Astrocyte of the spinal cord (primary cell): ENCODE measurements at places on chromosomes 1 and 21.

DNA sequence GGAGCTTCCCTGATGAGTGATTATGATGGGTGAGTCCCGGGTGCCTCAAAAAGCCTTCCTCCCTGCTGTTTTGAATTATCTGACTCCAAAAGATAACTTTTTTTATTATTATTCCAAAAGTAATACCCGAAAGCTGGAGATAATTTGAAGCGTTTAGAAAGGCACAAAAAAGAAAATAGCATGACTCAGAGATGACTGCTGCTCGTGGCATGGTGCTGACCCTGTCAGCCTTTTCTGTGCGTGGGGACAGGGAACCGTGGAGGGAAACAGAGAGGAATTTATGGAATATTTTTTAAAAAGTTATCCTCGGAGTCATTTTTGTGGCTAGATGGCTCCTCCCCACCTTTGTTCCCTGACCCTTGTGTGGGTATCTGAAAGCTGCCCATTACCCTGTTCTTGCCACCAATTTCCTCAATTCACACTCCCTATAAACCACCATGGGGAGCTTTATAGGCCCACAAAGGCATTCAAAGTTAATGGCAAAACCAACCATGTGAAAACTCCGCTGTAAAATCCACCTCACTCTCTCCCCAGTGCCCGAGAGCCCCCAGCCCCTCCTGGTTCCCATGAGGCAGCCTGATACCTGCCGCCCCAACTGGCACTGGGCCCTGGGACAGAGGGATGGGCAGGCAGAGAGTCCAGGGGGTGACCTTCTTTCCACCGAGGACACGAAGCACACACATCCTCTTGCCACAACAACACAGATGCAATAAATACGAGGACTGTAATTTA is 37.5 kb downstream of the IGSF21 start:
- no peak for DNase-seq

- no peak for DNase-seq
Measured at GRCh38 chr1:171877701-171878100, 36.4 kb downstream of the DNM3 start.

- no peak for DNase-seq
Measured at GRCh38 chr1:244557565-244557964, 95.4 kb upstream of the DESI2 start.

GRCh38 chr1:150083907-150084306 is 16.3 kb downstream of the VPS45 start:
- no peak for DNase-seq

- no peak for DNase-seq
Measured at GRCh38 chr21:18191139-18191538, 53.5 kb upstream of the CHODL start.

DNA sequence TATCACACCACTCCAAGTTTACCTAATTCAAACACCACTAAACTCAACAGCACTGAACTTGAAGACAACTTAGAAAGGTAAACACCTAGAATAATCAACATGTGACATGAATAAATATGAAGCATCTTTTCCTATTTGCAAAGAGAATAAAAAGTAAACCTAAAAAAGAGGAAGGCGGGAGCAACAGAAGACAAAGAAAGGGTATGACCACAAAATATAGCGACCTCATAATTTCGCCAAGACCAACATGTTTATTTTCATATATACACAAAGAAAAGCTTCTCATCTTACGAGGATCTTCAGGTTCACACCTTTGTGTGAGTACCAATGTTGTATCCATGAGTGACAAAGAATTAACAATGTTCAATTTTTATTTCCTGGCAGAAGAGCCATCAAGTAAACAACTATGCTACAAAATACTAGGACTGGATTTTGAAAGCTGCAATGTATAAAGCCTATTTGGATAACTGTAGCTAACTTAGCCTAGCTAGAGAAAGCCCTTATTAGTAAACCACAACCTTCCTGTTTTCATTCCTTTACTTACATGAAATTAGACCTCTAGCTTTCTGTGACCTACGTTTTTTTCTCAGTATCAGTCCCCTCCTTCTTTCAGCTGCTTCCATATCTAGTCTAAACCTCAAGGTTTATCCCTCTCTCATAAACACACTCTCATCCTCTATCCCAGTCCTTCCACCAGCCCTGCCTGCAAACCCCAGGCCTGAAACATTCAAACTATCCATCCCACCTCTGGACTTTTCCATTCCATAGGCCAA is 21.3 kb upstream of the PHTF1 start:
- peak; percentile 24 for DNase-seq

DNA sequence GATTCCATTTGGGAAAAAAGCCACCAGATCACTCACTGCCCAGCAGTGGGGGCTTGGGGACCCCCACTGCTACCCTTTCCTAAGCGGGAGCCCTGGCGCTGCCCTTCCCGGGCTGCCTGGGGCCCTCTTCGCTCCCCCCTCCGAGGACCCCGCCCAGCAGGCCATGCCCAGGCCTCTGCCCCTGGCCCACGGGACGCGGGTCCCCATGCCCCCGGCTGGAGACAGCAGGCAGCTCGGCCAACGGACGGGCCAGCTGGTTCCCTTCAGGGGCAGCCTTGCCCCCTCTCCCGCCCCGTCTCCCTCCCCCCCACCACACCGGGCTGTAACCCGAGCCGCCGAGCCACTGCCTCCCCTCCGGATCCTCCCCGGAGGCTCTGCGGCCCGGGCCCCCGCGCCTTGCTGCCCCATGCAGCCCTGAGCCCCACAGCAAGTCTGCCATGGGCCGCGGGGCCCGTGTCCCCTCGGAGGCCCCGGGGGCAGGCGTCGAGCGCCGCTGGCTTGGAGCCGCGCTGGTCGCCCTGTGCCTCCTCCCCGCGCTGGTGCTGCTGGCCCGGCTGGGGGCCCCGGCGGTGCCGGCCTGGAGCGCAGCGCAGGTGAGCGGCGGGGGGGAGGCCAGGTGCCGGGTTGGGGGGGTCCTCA is at the start of gene MMP23B:
TSS of gene MMP23B (plus strand) at position 392 of the 639 bp plus-strand sequence. CDS start at position 438, 46 bp downstream.
- DNase-seq, result no peak

DNA sequence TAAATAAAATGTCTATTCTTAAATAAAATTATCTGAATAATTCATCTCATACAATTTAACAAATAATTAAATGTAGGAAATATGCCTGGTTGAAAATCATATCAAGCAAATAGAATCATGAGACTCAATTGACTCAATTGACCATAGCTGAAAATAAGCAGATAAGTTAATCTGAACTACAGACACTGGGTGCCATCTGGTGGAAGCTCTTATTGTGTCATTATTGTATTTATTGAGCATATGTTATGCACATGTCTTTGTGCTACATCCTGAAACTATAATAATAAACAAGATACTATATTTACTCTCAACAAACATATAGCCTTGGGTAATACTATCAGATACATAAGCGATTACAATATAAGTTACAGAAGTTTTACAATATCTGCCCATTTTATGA is 41.0 kb downstream of the BRINP3 start:
- DNase-seq, result peak; percentile 56

GRCh38 chr1:84254703-84255238 is 46.7 kb upstream of the SAMD13 start:
- DNase-seq, result no peak

- DNase-seq, result no peak
Measured at GRCh38 chr1:185990565-185990964, 256.4 kb downstream of the HMCN1 start.

- peak; percentile 34 for DNase-seq
Measured at GRCh38 chr1:83900524-83900923, 98.4 kb downstream of the TTLL7 start.

DNA sequence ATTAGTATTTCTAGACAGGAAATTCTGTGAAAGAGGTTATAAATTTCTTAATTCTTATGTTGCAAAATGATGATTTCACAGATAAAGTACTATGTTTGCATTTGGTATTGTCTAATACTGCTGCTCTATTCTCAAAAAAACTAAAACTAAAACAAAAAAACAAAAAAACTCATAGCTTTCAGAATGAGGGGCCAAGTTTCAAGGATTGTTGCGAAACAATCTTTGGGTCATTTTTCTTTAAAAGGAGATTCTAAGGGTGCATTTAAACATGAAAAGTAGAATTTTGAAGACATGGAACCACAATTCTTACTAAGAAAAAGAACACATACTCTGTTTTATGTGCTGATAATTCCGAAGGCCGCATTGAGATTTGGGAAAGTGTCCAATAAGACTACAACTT is 645.1 kb downstream of the ADGRL2 start:
- DNase-seq, result no peak

DNA sequence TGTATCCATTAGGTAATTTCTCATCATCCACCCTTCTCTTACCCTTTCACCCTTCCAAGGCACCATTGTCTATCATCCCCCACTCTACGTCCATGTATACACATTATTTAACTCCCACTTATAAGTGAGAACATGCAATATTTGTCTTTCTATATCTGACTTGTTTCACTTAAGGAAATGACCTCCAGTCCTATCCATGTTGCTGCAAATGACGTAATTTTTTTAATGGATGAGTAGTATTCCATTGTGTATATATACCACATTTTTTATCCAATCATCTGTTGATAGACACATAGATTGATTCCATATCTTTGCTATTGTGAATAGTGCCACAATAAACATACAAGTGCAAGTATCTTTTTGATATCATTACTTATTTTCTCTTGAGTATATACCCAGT is 322.9 kb upstream of the CXADR start:
- DNase-seq, result no peak

DNA sequence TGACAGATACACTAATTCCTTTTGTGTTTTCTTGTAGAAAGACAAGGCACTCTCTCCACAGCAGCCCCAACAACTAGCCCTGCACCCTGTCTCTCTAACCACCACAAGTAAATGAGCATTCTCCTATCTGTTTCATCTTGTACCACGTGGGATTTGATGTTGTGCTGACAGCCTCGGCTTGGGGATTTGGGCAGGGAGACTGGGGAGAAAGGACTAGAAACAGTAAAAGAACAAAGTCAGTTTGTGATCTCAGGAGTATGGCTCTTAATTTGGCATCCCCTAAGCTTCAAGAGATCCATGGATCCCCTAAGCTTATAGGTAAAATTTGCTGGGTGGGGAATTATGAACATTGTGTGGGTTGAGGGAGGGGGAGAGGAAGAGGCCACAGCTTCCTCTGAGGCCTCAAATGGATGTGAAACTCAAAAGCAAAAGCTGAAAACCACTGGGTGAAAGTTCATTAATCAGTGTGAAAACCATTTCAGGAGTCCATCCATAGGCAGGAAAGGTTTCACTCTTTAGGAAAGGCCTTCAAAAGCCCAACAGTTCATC is 3.1 kb downstream of the C1orf162 start:
- no peak for DNase-seq

GRCh38 chr1:225866061-225866837 is 15.9 kb downstream of the TMEM63A start:
- peak; percentile 83 for DNase-seq

- DNase-seq, result no peak
Measured at GRCh38 chr1:210159211-210159610, 73.4 kb upstream of the SERTAD4 start.

GRCh38 chr1:226890331-226891108 is 20.1 kb downstream of the PSEN2 start:
- DNase-seq, result no peak
